ENCODE measurements at places on chromosomes 16 and 17. TPM values are rescaled to one million over a fixed set of nuclear protein-coding genes. Genes with fewer than 3 reads are reported as not detected.

DNA sequence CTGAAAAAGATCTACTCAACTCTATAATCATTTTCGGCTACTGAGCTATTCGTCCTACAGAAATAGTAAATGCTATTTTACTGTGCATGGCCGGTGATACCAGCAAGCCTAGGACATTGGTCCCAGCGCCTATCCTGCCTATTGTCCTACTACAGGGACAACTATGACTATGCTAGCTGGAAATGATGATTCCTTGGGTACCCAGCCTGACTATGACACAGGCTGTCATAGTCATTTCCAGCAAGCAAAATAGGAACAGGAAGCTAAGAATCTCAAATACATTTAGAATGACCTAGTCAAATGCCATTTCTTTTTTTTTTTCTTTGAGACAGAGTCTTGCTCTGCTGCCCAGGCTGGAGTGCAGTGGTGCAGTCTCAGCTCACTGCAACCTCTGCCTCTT, 33.7 kb upstream of the HSBP1 start:
- no peak for DNase-seq

Gene KPNA2
- total RNA-seq: 39.5 TPM

Gene FOXL1
- 0.82 TPM for total RNA-seq

DNA sequence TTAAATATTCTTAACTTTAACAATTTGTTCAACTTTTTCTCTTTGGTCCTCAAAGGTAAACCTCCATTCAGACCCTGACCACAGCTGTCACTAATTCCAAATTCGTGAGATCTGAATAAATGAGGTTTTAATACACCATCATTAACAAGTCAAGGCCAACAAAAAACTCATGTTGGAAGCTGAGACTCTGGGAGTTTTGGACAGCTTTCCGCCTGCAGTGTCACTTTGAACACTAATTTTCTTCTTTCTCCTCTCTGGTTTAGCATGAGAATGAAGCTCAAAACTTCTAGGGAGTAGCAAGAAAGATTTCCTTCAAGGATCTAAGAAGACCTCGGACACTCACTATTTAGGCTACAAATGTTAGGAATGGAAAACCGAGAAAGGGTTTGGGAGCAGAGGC, 32.7 kb upstream of the DNAH9 start:
- no peak for DNase-seq

DNA sequence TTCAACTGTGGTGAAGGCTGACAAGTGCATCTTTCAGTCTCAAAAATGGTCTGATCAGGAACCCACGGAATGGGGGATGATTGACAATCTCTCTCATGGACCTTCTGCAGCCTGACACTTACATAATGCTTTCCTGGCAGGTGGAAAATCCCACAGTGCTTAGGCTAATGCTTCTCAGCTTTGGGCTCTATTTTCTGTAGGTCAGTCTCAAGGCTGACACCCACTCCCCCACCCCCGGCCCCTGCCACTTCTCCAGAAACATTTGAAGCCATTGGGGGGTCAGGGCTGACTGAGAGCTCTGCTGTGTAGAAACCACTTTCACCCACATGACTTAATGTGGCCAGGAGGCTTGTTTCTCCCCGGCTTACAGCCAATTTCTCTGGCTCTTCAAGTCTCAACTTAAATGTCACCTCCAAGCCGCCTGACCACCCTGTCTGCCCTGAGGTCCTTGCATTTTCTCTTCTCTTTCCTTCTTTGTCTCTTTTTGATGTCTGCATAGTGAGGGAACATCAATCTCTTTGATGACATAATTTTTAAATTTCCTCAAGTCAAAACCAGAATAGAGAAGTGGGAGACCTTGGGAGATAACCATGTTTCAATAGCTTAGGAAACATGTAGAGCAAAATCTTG, 16.7 kb upstream of the IRF8 start:
- no peak for DNase-seq

DNA sequence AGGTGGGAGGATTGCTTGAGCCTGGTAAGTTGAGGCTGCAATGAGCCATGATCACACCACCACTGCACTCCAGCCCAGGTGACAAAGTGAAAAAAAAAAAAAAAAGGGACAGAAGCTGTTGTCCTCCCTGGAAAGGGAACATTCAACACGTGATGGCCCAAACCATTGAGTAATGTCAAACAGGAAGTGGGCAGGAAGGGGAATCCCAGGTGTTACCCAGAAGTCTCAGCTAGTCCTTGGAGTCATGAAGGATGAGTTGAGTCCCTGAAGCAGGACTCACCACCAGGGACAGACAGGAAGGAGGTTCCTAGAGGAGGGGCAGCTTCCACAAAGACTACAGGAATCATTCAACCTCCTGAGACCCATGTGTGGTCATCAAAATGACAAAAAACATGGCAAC, 19.8 kb upstream of the CMIP start:
- DNase-seq: no peak

DNA sequence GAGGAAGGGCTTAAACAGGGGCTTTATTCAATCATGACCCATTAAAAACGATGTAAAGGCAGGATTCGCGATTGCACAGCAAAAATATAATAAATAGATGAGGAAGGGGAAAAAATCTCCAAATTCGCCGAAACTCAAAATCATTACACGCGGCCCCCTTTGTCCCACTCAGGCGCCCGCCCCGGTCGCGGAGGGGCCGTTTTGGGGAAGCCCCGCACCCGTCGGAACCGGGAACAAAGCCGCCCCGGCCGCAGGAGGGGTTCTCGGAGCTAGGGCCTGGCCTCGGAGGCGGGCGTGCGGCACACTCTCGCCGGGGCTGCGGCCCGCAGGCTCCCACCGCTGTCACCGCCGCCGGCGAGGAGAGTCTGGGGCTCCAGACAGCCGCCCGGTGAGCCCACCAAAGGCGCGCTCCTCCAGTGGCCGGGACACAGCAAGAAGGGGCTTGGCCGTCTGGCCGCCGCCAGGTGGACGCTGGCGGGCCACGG, 521 bp downstream of the C16orf87 start:
- DNase-seq: no peak

Measured in frontal cortex (tissue), 4 donors.